ENCODE measurements at places on chromosomes 6 and 20. TPM values are rescaled to one million over a fixed set of nuclear protein-coding genes. Genes with fewer than 3 reads are reported as not detected.

Gene DSP
- total RNA-seq: 171 TPM

- no peak overlapping the region for H3K4me3 ChIP-seq
- H3K36me3 ChIP-seq: no peaks in the 10 kb centered on the region
- H3K27me3 ChIP-seq: peaks cover 6% of the 10 kb centered on the region
- no peak overlapping the region for H3K27ac ChIP-seq
These were observed 416.0 kb downstream of the PLCB1 start for GRCh38 chr20:8547968-8548588.

Gene ZNF391
- 10.8 TPM for total RNA-seq

DNA sequence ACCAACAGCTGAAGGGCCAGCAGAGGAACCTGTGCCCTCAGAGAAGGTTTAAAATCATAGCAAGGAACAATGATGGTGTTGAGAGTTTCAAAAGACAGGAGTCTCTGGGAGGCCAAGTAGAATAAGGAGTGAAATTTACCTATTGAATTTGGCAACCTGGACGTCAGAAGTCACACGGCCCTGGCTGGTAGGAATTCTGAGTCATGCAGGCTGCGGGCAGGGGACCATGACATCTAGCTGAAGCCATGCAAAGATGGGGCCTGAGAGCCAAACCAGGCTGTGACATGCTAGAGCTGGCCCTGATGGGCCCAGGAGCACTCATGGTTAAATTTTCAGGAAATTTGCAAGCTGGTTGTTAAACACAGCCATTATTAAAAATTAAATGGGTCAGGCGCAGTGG lies 64.0 kb upstream of the SNX9 start:
- no peaks in the 10 kb centered on the region for H3K36me3 ChIP-seq
- no peak for DNase-seq
- H3K4me1 ChIP-seq: peaks cover 42% of the 10 kb centered on the region
- no peak overlapping the region for H3K4me3 ChIP-seq
- no peak overlapping the region for H3K27ac ChIP-seq

Gene DEK
- 87.5 TPM for total RNA-seq

- H3K4me1 ChIP-seq: peaks cover 7% of the 10 kb centered on the region
- H3K36me3 ChIP-seq: peaks cover 5% of the 10 kb centered on the region
- H3K27ac ChIP-seq: no peak overlapping the region
- no peak for DNase-seq
- no peak overlapping the region for H3K4me3 ChIP-seq
- peaks cover 11% of the 10 kb centered on the region for H3K27me3 ChIP-seq
These were observed 15.2 kb downstream of the DEF6 start for GRCh38 chr6:35312807-35313206.

DNA sequence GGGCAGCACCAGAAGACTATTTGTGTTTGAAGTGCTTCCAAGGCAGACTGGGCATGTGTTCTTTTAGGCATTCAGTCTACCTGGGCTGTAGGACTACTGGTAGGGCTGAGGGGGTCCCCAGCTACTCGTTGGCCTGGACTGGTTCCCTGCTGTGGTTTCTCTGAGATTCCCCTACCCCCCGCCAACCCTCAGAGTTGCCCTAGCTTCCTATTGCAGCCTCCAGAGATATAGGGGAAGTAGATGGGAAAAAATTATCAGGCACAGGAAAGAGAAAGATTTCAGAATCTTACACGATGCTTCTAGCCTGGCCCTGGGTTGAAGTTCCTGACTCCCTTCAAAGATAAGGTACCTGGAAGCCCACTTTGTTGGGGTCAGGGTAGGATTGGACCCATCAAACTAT lies 22.5 kb downstream of the BRPF3 start:
- H3K27me3 ChIP-seq: no peaks in the 10 kb centered on the region
- peaks cover 35% of the 10 kb centered on the region for H3K36me3 ChIP-seq
- no peak overlapping the region for H3K4me3 ChIP-seq
- H3K27ac ChIP-seq: no peak overlapping the region
- no peaks in the 10 kb centered on the region for H3K4me1 ChIP-seq

Gene OR10C1
- not detected for total RNA-seq

Gene LINC00237
- total RNA-seq: not detected

GRCh38 chr6:89826029-89826528 lies 3.6 kb upstream of the CASP8AP2 start:
- no peaks in the 10 kb centered on the region for H3K27me3 ChIP-seq
- peaks cover 17% of the 10 kb centered on the region for H3K4me1 ChIP-seq
- no peak for DNase-seq

GRCh38 chr6:14502551-14502950 lies 385.0 kb downstream of the CD83 start:
- peaks cover 12% of the 10 kb centered on the region for H3K27me3 ChIP-seq
- no peaks in the 10 kb centered on the region for H3K36me3 ChIP-seq
- H3K27ac ChIP-seq: no peak overlapping the region
- no peak overlapping the region for H3K4me3 ChIP-seq

- H3K36me3 ChIP-seq: no peaks in the 10 kb centered on the region
- H3K4me1 ChIP-seq: no peaks in the 10 kb centered on the region
- DNase-seq: no peak
- no peak overlapping the region for H3K4me3 ChIP-seq
These were observed 7.9 kb downstream of the ROS1 start for GRCh38 chr6:117417851-117418250.

Gene MAP7
- 15.5 TPM for total RNA-seq

DNA sequence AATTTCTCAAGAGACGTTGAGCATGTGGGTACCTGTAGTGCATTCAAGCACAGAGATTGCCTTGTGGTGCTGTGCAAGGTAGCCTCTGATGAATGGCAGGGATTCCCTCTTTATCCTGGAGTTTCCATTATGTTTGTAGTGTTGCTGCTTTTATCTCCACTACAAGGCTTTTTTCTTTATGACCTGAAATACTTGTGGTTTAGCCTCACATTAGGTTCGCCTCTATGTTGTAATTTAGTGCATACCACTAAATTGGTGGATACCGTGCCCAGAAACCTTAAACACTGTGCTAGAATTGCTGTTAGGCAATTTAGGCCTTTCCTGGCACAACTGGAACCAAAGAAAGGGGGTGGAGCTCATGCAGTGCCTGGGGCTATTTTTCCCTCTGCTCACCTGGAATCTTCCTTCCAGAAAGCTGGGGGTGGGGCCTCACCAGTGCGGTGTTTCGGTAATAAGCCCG lies 76.8 kb downstream of the NCOA7 start:
- DNase-seq: peak; percentile 53
- H3K36me3 ChIP-seq: no peaks in the 10 kb centered on the region
- H3K4me3 ChIP-seq: no peak overlapping the region
- peaks cover 37% of the 10 kb centered on the region for H3K4me1 ChIP-seq

- peaks cover 23% of the 10 kb centered on the region for H3K4me1 ChIP-seq
- DNase-seq: no peak
- H3K27me3 ChIP-seq: no peaks in the 10 kb centered on the region
- no peak overlapping the region for H3K4me3 ChIP-seq
- H3K27ac ChIP-seq: peak overlapping the region; percentile 34
These were observed 9.8 kb downstream of the VEGFA start for GRCh38 chr6:43779852-43780236.

- H3K4me1 ChIP-seq: peaks cover 4% of the 10 kb centered on the region
- DNase-seq: no peak
- H3K4me3 ChIP-seq: no peak overlapping the region
- no peak overlapping the region for H3K27ac ChIP-seq
- H3K27me3 ChIP-seq: peaks cover 13% of the 10 kb centered on the region
These were observed 55.1 kb downstream of the MYLK4 start for GRCh38 chr6:2695454-2696095.

DNA sequence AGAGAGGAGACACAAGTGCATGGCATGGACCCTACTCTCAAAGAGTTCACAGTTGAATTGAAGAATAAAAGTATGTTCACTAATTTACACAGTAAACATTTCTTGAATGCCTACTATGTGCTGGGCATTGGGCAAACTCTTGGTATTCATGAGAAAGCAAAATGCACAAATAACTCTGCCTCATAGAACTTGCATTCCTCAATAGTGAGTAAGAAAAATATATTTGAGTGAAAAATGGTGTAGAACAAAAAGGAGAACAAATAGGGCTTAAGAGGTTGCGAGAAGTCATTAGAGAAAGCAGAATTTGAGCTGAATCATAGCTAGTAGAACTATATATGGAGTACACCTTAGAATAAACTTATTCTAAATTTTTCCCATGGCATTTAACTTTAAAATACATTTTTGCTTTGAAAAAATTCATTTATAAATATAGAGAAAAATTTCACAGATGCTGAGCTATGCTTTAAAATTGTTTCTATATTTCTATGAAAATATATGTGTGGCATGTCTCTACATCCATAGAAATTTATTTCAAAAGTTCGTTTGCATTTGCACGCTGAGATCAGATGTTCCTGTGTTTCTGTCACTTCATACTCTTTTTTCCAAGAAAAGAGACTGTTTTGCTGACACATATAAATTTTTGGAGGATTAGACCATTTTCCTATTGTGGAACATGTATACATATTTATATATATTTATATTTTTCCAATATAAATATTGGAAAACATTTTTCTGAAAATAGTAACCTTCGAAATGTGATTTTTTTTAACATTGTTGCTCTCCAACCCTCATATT lies 236.1 kb downstream of the KCNQ5 start:
- peaks cover 14% of the 10 kb centered on the region for H3K4me1 ChIP-seq
- no peak for DNase-seq
- H3K4me3 ChIP-seq: no peak overlapping the region
- H3K36me3 ChIP-seq: no peaks in the 10 kb centered on the region

DNA sequence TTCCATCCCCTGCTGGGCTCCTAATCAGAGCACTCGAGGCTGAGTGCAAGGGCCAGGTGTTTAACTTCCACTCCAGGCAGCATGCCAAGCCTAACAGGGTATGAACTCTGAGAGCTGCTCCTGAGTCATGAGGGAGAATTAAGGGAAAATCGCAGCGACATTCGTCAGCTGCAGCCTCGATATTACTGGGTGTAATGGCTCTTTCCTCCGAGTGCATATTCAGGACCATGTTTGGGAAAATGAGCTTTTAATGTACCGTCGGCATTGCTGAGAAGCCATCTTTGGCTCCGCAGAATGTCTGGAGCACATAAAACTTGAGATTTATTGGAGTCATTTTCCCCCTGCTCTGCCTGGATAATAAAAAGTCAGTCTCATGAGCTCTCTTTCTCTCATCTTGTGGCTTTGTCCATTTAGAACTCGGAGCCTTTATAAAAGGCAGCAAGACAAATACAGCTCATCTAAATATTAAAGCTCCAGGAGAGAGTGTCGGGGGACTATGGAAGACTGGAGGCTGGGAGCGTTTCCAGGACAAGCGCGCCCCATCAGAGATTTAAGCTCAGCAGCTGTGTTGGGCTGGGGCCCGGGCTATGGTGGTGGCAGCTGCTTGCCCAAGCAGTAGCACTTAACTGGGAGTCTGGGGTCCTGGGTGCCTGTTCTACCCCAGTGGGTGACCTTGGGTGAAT lies 103.7 kb downstream of the TOX2 start:
- peak overlapping the region; percentile 20 for H3K4me3 ChIP-seq
- peaks cover 23% of the 10 kb centered on the region for H3K4me1 ChIP-seq
- peak; percentile 48 for DNase-seq
- H3K27me3 ChIP-seq: peaks cover 8% of the 10 kb centered on the region
- H3K27ac ChIP-seq: peak overlapping the region; percentile 78
- H3K36me3 ChIP-seq: no peaks in the 10 kb centered on the region

- no peaks in the 10 kb centered on the region for H3K27me3 ChIP-seq
- H3K4me1 ChIP-seq: peaks cover 18% of the 10 kb centered on the region
- peak overlapping the region; percentile 90 for H3K4me3 ChIP-seq
- no peak for DNase-seq
- peak overlapping the region; percentile 97 for H3K27ac ChIP-seq
These were observed 937 bp downstream of the AKAP7 start for GRCh38 chr6:131136021-131136786.

- H3K36me3 ChIP-seq: no peaks in the 10 kb centered on the region
- no peak overlapping the region for H3K27ac ChIP-seq
- H3K27me3 ChIP-seq: no peaks in the 10 kb centered on the region
- H3K4me3 ChIP-seq: no peak overlapping the region
- peaks cover 8% of the 10 kb centered on the region for H3K4me1 ChIP-seq
These were observed 153.5 kb downstream of the DLL1 start for GRCh38 chr6:170137176-170137891.
